CD4-positive, alpha-beta T cell treated with Interleukin-4 for 4 hours (primary cell): ENCODE measurements at places on chromosomes 13 and 19.

GRCh38 chr13:103614761-103615160 lies 548.5 kb upstream of the SLC10A2 start:
- no peak for DNase-seq

DNA sequence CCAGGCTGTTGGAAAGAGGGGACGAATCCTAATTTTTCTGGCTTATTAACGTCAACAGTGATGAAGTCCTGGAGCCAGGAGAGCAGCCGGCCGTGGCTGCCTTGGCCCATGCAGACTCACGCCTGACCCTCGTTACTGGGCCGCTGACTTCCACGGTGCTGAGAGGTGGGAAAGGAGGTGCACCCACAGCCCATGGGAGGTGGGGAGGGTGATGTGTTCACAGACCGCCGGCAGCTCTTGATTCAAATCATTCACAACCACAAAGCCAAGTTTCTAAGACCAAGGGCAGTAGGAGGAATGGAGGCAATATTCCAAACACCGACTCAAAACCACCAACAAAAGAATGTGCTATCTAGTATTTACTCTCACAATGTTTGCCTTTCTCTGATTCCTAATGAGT lies 24.3 kb downstream of the COL4A2 start:
- no peak for DNase-seq

GRCh38 chr19:34273121-34273520 lies 18.8 kb downstream of the GARRE1 start:
- no peak for DNase-seq

- no peak for DNase-seq
Observed at GRCh38 chr19:4023600-4024398, 16.3 kb downstream of the PIAS4 start.

- DNase-seq = no peak
Observed at GRCh38 chr13:59016250-59016649, 1147.5 kb downstream of the DIAPH3 start.

DNA sequence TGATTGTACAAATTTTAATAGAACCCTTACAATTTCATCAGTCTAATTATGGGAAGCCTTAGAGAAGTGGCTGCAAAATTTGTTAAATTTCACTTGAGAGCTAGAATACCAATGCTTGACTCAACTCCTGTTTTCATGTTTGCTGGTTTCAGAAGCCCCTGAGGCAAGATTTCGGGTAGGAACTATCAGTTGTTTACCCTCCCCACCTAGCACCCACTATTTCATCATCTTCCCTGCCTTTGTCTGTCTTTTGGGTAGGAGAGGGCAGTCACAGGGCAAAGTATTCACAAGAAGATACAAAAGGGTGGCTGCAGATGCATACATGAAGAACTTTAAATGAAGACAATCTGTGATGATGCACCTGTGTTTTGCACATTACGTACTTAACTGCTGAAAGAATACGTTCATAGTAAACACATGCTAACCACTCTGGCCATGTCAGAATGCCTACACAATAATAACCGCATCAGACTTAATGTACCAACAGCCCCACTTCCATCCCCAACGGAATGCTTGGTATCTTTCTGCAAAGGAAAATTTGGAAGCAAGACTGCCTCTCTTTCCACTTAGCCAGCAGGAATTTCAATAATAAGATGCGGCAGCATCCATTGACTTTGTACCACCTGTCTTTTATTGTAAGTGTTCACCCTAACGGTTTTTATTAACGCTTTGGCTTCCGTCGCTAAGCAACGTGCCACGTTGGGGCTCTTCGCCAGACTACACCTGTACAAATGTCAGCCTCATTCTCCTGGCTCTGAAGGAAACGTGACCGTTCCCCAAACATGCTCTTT lies 30.4 kb downstream of the TPT1 start:
- DNase-seq = no peak

DNA sequence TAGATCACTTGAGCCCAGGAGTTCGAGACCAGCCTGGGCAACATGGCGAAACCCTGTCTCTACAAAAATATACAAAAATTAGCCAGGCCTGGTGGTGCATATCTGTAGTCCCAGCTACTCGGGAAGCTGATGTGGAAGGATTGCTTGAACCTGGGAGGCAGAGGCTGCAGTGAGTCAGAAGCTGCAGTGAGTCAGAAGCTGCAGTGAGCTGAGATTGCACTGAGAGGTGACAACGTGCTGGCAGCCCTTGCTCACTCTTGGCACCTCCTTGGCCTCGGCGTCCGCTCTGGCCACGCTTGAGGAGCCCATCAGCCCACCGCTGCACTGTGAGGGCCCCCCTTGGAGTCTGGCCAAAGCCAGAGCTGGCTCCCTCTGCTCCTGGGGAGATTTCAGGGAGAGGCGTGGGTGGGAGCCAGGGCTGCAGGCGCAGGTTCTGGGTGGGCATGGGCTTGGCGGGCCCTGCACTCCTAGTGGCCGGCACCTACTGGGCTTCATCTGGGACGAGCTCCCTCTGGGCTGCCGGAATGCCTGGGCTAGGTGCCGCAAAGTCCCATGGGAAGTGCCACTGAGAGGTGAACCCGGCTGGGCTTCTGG lies 39.5 kb upstream of the RPL21 start:
- DNase-seq = no peak

DNA sequence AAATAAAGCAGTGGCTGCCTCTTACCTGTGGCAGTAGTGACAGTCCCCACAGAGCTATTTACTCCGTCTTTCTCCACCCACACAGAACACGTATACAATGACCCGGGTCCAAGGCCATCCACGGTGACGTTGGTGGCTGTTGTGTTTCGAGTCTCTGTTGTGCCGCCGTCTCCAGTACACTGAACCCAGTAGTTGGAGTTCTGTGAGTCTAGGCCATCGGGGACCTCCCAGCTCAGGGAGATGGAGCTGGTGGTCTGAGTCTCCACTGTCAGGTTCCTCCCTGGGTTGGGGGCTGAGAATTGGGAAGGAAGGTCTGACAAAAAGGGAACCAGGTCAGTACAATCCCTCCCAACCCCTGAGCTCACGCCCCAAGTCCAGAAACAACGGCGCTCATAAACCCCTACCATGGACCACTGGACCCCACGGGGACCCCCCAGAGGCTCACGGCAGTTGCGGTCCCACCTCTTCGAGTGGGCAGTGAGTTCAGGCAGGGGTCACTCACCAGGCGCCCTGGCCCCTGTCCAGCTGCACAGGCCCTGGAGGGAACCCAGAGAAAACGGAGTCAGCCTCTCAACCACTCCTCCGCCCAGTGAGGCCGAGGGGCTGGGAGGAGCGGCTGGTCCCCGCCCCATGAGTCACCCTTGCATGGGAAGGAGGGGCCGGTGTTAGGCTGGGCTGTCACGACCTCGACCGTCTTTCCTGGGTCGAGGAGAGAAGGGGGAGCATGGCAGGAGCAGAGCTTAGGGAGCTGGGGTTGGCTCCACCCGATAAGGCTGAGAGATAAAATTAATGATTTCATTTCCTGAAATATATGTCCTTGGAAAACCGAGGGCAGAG lies 2.4 kb downstream of the PTPRH start:
- DNase-seq = peak; percentile 10

GRCh38 chr19:40177286-40178070 lies 13.7 kb upstream of the MAP3K10 start:
- DNase-seq = no peak

GRCh38 chr13:102316732-102317131 lies 85.1 kb downstream of the FGF14 start:
- no peak for DNase-seq

GRCh38 chr13:19587635-19588300 lies 26.4 kb upstream of the TPTE2 start:
- DNase-seq = peak; percentile 50

GRCh38 chr19:47587295-47587694 lies 14.3 kb upstream of the ZNF541 start:
- DNase-seq = no peak

DNA sequence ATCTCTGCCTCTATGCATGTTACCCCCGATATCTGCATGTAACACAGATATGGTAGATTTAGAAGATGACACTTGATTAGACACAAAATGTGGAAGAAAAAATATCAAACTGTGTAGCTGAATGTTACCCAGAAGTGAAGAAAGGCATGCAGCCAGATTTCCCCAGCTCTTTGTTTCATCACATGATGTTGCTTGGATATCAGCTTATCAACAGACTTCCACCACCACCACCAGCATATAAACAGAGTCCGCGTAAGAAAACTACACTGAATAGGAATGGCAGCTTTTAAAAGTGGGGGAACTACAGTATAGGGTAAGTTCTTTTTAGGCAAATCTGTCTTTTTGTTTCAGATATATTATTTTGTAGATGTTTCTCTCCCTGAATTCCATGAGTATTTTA lies at the start of gene FAM216B:
Gene FAM216B (plus strand): TSS at position 233 of the 400 bp plus-strand sequence. CDS start 2,484 bp downstream, outside the sequence.
- no peak for DNase-seq

GRCh38 chr13:29522044-29522685 lies 73.3 kb downstream of the SLC7A1 start:
- no peak for DNase-seq

- DNase-seq = no peak
Observed at GRCh38 chr13:35784286-35784951, 307.9 kb upstream of the MAB21L1 start.

DNA sequence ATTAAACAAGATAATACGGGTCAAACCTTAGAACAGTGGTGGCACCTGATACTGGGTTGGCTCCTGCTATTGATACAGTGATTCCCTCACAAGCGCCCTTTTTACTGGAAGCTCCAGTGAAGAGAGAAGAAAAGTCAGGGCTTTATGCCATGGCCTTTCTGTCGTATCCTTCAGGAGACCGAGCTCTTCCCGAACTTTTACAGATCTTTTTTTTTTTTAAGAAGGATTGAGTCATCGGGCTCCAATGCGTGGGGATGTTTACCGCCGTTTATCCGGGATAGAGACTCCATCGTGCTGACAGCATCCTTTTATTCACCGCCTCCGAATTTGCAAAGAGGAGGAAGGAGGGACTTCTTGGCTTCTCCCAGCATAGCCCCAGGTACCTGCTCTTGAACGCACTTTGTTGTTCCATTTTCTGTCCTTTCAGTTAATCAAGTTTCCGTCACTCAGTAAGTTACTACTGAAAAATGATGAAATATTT lies 574 bp downstream of the ZNF227 start:
- no peak for DNase-seq

DNA sequence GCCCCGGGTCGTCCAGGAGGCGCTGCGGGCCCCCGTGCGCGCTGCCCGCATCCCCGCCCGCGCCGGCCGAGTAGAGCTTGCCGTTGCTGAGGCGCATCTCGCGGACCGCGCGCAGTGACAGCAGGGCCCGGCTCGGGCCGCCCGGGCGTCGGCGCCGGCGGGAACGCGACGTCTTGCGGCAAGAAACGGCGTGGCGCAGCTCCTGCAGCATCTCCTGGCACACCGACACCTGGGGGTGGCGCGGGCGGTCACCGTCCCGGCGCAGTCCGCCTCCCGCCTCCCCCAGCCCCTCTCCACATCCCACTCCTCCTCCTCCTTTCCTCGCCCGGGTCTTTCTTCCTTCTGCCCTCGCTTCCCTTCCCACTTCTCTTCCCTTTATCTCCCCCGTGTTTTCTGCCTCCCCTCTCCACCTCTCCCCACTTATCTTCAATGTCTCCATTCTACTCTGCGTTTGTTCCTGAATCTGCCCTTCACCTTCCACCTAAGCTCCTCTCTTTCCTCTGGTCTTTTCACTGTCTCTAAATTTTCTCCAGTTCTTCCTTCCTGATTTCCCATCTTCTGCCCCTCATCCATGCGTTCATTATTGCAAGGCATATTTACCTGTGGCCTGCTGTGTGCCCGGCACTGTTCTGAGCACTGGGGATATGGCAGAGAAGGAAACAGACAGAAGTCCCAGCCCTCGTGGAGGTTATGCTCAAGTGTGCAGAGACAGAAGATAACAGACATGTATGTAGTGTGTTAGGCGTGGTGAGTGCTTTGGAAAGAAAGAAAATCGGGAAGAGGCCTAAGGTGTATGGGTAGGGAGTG lies 5.2 kb upstream of the ATP1A3 start:
- DNase-seq = no peak

- no peak for DNase-seq
Observed at GRCh38 chr19:33879818-33880575, 83.3 kb downstream of the KCTD15 start.

- DNase-seq = no peak
Observed at GRCh38 chr13:21541980-21542379, 62.0 kb downstream of the MICU2 start.

DNA sequence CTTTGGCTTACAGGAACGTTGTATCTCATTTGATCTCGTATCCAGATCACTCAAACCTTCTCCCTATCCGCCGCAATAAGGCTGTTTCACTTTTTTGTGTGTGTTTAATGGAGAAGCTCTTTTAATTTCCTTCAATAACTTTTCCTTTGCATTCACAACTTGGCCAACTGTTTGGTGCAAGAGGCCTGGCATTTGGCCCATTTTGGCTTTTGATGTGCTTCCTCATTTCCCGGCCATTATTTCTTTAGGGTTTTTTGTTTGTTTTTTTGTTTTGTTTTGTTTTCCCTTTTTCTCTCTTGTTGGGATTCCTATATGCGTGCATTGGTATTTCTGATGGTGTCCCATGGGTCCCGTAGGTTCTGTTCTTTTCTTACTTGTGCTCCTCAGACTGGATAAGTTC lies 6.1 kb upstream of the UPF3A start:
- DNase-seq = no peak

- DNase-seq = no peak
Observed at GRCh38 chr19:40989453-40989852, 1.6 kb upstream of the CYP2B6 start.

GRCh38 chr13:46278474-46278873 lies 66.7 kb downstream of the LRRC63 start:
- no peak for DNase-seq

GRCh38 chr13:109693213-109693612 lies 93.2 kb downstream of the IRS2 start:
- no peak for DNase-seq

DNA sequence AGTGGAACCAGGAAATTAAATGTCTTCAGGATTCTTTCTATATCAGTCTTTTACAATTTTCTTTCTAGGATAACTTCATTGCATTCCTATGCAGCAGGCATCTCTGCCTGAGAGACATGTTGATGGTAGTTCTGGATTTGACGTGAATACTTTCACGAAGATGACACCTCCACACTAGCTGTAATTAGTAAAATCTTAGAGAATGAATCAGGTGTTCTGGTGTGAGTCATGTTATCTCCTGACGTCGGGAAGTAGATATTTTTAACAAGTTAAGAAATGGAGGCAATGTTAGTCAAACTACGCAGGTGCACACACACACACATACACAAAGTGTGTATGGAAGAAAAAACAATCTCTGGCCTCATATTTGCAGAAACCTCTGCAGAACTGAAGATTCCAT lies 1661.3 kb upstream of the MIR17HG start:
- no peak for DNase-seq
